ENCODE measurements at places on chromosomes 4 and X.

DNA sequence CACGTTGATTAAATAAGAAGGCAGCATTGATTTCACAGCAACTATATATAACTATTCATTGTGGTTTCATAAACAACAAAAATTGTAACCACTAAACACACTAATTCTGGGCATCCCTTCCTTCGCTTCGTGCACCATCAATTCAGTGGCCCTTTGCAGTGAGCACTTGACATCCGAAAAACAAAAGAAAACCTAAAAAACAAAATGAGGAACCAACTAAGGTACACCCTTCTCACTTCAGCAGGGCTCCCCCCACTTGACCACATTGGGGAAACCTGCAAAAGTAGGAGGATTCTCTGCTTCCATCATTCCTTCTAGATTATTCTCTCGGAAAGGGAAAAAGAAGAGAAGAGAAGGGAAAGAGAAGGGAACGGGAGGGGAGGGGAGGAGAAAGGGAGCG is 28.3 kb downstream of the NBDY start:
- no peak for DNase-seq

DNA sequence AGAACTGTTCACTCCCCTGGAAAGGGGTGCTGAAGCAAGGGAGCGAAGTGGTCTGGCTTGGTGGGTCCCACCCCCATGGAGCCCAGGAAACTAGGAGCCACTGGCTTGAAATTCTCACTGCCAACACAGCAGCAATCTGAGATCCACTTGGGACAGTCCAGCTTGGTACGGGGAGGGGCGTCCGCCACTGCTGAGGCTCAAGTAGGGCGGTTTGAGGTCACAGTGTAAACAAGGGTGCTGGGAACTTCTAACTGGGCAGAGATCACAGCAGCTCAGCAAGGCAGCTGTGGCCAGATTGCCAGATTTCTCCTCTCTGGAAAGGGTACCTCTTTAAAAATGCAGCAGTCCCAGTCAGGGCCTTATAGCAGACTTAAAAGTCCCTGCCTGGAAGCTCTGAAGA is 53.9 kb upstream of the GALNTL6 start:
- DNase-seq, result no peak

DNA sequence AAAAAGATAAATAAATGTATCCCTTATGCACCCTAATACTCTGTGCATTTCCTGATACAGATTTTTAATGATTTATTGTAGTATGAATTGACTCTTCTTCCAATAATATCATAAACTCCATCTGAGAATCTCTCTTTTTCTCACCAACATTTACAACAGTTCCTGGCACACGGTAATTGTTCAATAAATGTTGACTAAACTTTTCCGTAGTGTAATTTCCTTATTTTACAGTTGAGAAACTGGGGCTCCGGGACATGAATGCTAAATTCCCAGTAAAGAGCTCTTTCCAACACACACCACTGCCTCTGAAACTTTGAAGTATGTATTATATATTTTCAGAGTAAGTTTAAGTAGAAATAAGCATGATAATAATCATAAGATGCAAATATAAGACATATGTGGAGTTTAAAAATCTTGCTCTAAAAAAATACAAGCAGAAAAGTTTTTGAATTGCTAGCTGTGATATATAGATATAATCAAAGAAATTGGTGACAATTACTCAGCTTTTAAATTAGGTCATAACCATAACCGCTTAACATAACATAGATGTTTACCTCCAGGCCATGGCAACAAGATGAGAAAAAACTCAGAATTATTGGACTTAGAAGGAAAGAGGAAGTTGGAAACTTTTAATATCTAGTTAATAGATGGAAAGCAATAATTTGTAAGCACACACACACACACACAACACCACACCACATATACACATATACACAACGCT is 28.2 kb upstream of the ANTXR2 start:
- DNase-seq, result no peak

- no peak for DNase-seq
Measured at GRCh38 chr4:40722576-40723161, 27.1 kb upstream of the NSUN7 start.

DNA sequence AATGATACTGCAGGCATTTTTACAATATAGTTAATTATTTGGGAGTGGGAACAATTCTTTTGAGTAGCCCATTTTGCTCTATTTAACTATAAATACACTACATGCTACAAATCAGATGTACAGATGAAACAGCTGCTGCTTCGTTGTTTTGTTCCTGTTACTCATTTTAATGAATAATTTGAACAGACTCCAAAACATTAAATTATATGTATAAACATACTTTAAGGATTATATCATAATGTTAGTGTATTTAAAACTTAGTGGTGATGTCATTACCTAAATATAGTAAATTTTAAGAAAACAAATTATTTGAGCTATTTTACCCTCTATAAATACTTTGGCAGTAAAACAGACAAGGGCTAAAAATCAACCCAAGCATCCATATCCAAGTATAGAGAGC is 60.7 kb downstream of the GAB1 start:
- DNase-seq, result no peak

DNA sequence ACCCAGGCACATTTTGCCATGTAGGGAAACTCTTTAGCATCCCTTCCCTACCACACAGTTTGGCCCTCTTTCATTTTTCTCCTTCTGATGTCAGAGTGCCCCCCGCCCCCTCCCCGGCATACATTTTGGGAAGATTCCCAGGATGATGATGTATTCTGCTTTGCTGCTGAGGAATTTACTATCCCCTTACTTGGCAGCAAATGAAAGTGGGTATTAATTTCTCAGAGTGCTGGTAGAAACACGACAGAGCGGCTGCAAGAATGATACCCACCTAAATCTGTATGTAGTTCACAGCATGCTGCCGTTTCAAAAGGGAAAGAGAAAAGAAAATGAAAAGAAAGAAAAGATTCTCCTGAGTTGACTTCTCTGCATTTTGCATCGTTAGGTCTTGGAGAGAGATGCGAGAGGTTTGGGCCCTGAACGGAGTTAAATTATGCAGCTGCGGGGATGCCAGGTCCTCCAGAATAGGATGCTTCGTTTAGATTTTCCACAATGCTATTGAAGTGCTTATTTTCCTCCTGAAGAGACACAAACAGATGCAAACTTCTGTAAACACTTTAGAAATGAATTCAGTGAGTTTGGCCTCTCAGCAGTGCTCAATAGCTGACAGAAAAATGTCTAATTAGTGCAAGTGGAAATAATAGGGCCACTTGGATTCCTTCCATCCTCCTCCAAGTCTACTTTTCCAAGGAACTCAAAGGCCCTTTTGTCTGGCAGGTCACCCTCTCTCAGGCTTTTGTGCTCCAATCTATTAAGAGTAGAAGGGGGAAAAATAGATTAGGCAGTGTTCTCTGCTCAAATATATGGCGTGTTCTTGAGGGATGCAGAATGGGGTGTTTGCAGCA is 106.2 kb downstream of the ALPK1 start:
- no peak for DNase-seq

GRCh38 chrX:22310779-22311178 is 38.1 kb downstream of the CBLL2 start:
- no peak for DNase-seq

DNA sequence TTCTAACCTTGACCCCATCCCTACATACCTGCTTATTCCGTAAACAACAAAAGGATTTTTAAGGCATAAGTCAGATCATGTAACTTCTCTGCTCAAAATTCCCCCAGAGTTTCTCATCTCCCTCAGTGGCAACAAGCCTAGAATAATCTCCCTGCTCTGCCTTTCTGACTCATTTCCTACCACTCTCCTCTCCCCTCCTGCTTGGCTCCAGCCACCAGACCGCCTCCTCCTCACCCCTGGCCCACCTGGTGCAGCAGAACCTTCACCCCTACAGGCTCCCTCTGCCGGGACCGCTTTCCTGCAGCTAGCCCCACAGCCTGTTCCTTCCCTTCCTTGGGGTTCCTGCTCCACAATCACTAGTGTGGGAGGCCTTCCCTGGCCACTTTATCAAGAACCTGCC is 32.1 kb downstream of the TSPAN5 start:
- no peak for DNase-seq

GRCh38 chr4:89661173-89661899 is 175.6 kb downstream of the SNCA start:
- DNase-seq, result no peak

- no peak for DNase-seq
Measured at GRCh38 chrX:103356130-103356798, at the start of gene TCEAL9. Gene TCEAL9, plus strand, starts transcription at chrX:103356506. Its CDS starts 1,179 bp downstream, at chrX:103357685.

DNA sequence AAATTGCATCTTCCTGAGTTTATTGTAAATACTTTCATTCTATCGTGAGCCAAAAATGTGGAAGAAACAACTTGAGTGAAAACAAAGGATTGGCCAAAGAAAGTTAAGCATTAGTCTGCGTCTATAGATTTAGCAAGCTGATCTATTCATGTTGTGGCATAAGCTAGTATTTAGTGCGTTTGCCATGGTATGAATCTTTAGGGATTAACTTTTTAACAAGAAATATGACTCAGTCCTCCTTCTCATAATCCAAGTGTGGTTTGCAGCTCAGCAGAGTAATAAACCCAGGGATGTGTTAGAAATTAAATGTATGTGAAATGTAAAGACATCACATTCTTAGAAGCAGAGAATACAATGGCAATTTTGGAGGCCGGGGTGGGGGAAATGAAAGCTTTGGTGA is 1110.9 kb downstream of the NLGN4X start:
- no peak for DNase-seq

Data from NCI-H187 treated with DMSO at 0.1 percent for 48 hours (cell line).